ENCODE measurements at places on chromosomes 4 and X.

- no peak for DNase-seq
Measured at GRCh38 chrX:137916090-137916746, 350.3 kb downstream of the ZIC3 start.

- no peak for DNase-seq
Measured at GRCh38 chr4:84529169-84529751, 30.2 kb upstream of the NKX6-1 start.

- DNase-seq, result no peak
Measured at GRCh38 chr4:14888790-14889572, 113.3 kb upstream of the CPEB2 start.

- DNase-seq, result no peak
Measured at GRCh38 chr4:108762559-108763225, at the start of gene ETNPPL. Gene ETNPPL, minus strand, starts transcription at chr4:108763053. Its CDS starts 155 bp downstream, at chr4:108762898.

GRCh38 chr4:66501997-66502396, 831.7 kb upstream of the EPHA5 start:
- no peak for DNase-seq

Measured in stimulated activated CD8-positive, alpha-beta memory T cell treated with anti-CD3 and anti-CD28 coated beads, Interleukin-15, amount 100 ng/mL, for 1 hour (primary cell).